ENCODE measurements at places on chromosomes 12 and 14.

DNA sequence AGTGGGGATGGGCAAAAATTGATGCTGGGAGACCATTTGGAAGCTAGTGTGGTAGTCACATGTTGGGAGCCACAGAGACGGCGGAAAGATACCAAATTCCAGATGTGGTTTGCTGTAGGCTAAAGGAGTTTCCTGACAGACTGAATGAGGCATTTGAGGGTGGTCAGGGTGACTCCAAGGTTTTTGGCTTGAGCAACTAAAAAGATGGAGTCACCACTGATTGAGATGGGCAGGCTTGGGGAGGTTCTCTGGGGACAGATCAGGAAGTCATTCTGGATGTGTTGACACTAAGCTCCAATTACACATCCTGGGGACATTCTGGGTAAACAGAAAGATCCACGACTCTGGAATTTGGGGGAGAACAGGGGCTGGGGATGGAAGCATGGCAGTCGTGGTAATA, 15.5 kb upstream of the SERPINA9 start:
- peak; percentile 8 for DNase-seq

GRCh38 chr14:29123017-29123416, 356.4 kb downstream of the FOXG1 start:
- no peak for DNase-seq

- peak; percentile 48 for DNase-seq
Measured at GRCh38 chr14:23562822-23563472, 4.6 kb downstream of the AP1G2 start.

GRCh38 chr14:51852541-51852940, 7.9 kb upstream of the GNG2 start:
- DNase-seq = no peak

DNA sequence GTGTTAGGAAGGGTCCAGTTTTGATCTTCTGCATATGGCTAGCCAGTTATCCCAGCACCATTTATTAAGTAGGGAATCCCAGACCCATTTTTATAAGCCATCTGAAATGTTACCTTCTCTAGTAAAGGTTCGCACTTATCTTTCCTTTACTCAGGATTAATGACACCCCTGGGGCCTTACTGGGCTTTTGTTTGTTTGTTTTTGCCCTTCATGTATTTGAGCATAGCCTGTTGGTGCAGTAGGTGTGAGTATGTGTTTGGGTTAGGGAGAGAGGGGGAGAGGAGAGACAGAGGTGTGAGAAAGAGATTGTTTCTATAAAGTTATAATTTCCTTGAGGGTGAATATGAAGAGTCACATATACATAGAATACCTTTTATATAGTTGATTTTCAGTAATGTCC, 96.9 kb downstream of the AKAP6 start:
- no peak for DNase-seq

DNA sequence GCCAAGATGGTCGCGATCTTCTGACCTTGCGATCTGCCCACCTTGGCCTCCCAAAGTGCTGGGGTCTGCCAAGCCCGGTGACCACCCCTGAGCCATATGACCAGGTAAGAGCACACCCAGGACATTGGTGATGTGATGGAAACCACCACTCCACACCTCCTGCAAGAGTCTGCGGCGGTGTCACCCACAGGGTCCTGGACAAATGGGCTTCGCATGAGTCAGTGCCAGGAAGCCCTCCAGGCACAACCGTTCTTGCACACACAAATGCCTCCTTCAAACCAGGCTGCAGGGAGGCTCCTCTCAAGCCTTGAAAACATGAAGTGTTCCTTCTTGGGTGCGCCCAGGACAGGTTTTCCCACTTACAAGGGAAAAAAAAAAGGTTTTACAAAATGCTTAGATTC, 16.6 kb downstream of the PITPNM2 start:
- no peak for DNase-seq

All from fibroblast of upper back skin (primary cell).